ENCODE measurements at places on chromosomes 2 and 18.

- DNase-seq: no peak
These were observed 164.6 kb downstream of the LDLRAD4 start for GRCh38 chr18:13382954-13383827.

DNA sequence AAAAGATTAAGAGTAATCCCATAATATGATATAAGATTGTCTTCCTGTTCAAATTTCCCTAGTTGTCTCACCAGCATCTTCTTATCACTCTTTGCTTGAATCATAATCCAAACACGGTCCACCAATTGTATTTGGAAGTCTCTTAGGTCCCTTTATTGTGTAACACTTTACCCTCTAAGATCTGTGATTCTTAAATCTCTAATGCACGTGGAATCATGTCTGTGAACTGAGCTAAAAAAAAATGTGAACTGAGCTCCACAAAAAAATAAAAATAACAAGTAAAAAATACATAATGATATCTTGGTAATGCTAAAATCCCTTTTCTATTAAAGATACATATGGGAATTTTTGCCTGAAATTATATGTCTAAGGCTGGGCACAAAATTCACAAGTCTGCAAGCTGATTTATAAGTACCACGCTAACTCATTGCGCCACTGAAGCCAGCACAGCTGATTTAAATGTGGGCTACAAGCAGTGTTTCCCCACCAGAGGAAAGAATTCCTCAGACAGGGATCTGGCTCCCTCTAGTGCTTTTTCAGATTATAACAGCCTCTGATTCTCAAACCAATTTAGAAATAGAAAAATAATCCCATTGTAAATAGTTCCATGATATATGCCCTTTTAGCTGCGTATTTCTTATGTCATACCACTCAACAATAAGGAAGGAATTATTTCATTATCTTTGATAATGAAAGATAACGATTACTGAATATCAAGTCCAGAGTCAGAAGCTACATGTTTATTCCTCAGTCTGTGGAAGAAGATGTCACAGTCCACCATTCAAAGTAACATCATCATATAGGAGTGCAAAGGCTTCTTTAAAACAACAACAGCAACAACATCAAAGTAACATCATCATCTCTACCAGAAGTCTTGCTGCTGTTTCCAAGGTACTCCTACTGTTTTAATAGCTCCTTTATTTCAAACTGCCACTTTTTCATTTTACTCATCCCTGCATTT lies 22.9 kb downstream of the RBM43 start:
- no peak for DNase-seq

GRCh38 chr2:215754546-215754945 lies 258.8 kb downstream of the MREG start:
- no peak for DNase-seq

DNA sequence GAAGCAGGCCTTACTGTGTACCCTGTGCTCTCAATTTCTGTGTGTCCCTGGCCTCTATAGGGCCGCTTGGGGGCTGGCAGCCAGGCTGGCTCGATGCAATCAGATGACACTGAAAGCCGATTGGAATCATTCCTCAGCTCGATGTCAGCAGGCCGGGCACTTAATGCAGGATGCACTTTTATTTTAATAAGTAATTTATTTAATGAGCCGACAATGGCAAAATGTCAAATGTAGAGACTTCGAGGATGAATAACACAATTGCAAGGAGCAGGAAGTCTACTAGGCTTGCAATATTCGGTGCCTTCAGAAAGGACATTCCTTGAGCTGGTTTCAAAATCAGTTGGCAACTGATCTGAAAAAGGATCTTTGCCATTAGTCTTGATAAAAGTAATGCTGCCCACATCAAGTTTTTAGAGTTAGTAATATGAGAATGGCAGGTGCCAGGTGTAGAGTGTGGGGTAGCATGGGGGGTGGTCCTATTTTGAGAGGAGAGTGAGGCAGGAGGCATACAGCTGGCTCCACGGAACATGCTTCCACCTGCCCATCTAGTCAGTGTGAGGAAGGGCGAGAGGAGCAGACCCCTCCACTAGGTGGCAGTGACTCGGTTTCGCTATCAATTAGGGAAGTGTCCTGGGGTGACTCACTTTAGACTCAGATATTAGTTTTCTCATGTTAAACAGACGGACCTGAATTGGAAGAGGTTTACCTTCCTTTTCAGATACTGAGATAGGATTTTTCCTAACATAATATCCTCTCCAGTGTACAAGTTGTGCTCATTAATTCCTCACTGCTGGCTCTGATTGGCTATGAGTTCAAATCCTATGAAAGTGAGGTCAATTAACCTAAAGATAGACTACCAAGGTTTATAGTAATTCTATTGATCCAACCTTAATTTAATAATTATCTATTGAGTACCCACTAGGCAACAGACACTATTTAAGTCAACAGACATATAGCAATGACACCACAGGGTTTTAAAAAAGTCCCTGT lies 80.9 kb downstream of the NABP1 start:
- peak; percentile 6 for DNase-seq

DNA sequence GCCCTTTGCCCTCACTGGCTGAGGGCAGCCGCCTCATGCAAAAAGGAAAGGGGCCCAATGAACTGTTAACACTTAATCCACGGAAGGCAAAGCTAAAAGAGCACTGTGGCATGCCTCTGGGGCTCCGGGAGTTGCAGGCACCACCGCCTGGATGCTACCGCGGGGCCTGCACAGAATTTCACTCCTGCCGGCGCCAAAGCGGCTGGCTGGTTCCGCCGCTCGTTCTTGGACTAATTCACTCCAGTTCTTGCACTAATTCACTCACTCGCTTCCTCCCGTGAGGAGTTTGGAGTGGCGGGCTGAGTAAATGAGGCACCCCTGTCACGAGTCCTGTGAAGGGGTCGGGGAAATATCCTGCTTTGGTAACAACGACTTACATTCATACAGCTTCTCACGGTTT lies 14.0 kb upstream of the MAPK4 start:
- no peak for DNase-seq

DNA sequence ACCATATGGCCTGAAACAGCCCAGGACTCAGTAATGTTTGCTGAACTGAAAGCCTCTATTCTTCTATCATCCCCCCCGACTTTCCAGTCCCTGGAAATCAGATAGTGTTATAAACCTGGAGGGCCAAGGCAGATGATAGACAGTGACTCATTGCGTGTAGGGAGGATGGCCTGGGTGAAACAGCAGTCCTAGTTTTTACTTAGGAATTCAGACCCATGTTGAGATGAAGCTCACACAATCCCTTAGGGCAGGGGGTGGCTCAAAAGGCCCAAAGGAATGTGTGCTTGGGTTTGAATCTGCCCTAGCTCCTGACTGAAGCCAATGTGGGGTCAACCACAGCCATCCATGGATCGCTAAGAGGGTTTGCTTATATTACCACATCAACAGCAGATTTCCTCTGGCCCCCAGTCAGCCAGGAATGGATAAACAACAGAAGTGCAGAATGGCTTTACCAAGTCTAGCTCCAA lies 43.9 kb upstream of the STPG4 start:
- no peak for DNase-seq

- no peak for DNase-seq
These were observed 40.5 kb downstream of the OXER1 start for GRCh38 chr2:42723465-42723864.

All from activated T-helper 1 cell treated with anti-CD3 and anti-CD28 coated beads, Interleukin-2, amount 50 U/mL, for 16 hours (primary cell).